ENCODE measurements at places on chromosomes 1 and 21. TPM values are rescaled to one million over a fixed set of nuclear protein-coding genes. Genes with fewer than 3 reads are reported as not detected.

Gene SPRR2F
- not detected for total RNA-seq

Gene NUAK2
- 6.3 TPM for total RNA-seq

Gene GJB3
- total RNA-seq, result 178 TPM

Gene LRRC71
- total RNA-seq, result not detected

Gene IL12RB2
- not detected for total RNA-seq

Gene TDRD5
- 0.11 TPM for total RNA-seq

Gene CCDC27
- not detected for total RNA-seq

Gene PTGER3
- 0.39 TPM for total RNA-seq

Gene EBNA1BP2
- total RNA-seq, result 84.0 TPM

Gene NFYC
- 48.4 TPM for total RNA-seq

Gene BARHL2
- total RNA-seq, result not detected

Gene HTR1D
- 0.76 TPM for total RNA-seq

Gene IL20
- total RNA-seq, result not detected

Gene SH2D1B
- not detected for total RNA-seq

Gene LRRC39
- 0.22 TPM for total RNA-seq

Gene PROX1
- 0.79 TPM for total RNA-seq

Gene AKR7A3
- 0.11 TPM for total RNA-seq

Gene TNFRSF4
- not detected for total RNA-seq

Gene DNM3
- 2.0 TPM for total RNA-seq

Gene DMBX1
- not detected for total RNA-seq

Gene CEP170
- 47.3 TPM for total RNA-seq

Gene TTLL7
- 13.7 TPM for total RNA-seq

Gene MEX3A
- 4.7 TPM for total RNA-seq

Gene NOS1AP
- 6.3 TPM for total RNA-seq

Gene NBPF26
- 28.7 TPM for total RNA-seq

Gene ZNF672
- total RNA-seq, result 48.3 TPM

Gene MAB21L3
- 0.11 TPM for total RNA-seq

Gene RGS1
- total RNA-seq, result not detected

Gene AZIN2
- total RNA-seq, result 2.6 TPM

Gene PLA2G2D
- not detected for total RNA-seq

Gene FAM43B
- total RNA-seq, result 0.39 TPM

Gene BRINP2
- 2.4 TPM for total RNA-seq

Gene UBXN10
- total RNA-seq, result 0.39 TPM

Gene LENEP
- 3.9 TPM for total RNA-seq

Gene ASB17
- total RNA-seq, result not detected

Gene BMP8B
- not detected for total RNA-seq

Gene SPRR2B
- not detected for total RNA-seq

Gene TINAGL1
- total RNA-seq, result 13.3 TPM

Gene EVA1C
- 0.43 TPM for total RNA-seq

Gene TNN
- under 0.01 TPM for total RNA-seq

Gene RNF11
- total RNA-seq, result 113 TPM

Gene ADAMTS1
- total RNA-seq, result 57.5 TPM

Gene SPRR4
- not detected for total RNA-seq

Gene MPZ
- 0.33 TPM for total RNA-seq

Gene LCE1B
- not detected for total RNA-seq

Gene FCRL6
- not detected for total RNA-seq

Gene RNU1-1
- total RNA-seq, result under 0.01 TPM

Gene ZNF648
- not detected for total RNA-seq

Gene HES4
- total RNA-seq, result 3.9 TPM

All from placental epithelial cell (primary cell).